ENCODE measurements at places on chromosomes 5 and 9. TPM values are rescaled to one million over a fixed set of nuclear protein-coding genes. Genes with fewer than 3 reads are reported as not detected.

Gene ABO
- not detected for total RNA-seq

Gene MARCHF11
- not detected for total RNA-seq

Gene RASEF
- total RNA-seq = under 0.01 TPM

Gene CDC14B
- 1.7 TPM for total RNA-seq

Gene PCDH1
- total RNA-seq = 155 TPM

Gene GDNF
- not detected for total RNA-seq

Gene CRHBP
- total RNA-seq = not detected

Gene ADGRV1
- not detected for total RNA-seq

Gene UAP1L1
- total RNA-seq = 23.0 TPM

Gene CYFIP2
- 40.0 TPM for total RNA-seq

Gene TIMD4
- not detected for total RNA-seq

Gene MCC
- total RNA-seq = 23.8 TPM

Gene UBAP1
- 28.5 TPM for total RNA-seq

Gene CDX1
- not detected for total RNA-seq

Gene C7
- not detected for total RNA-seq

Gene ARHGEF37
- total RNA-seq = 3.3 TPM

Gene NR2F1-AS1
- total RNA-seq = 7.9 TPM

Gene SCGB3A2
- total RNA-seq = not detected

Gene HSD17B4
- total RNA-seq = 100 TPM

Gene LCN2
- total RNA-seq = not detected

Gene LMAN2
- 259 TPM for total RNA-seq

Gene CTNND2
- total RNA-seq = not detected

Gene ZNF484
- 5.1 TPM for total RNA-seq

Gene NIPAL4
- not detected for total RNA-seq

Gene ADAMTS19
- total RNA-seq = not detected

Gene GMCL2
- not detected for total RNA-seq

Gene PRDM9
- total RNA-seq = not detected

Gene OXCT1
- total RNA-seq = 23.7 TPM

Gene RHOBTB3
- 160 TPM for total RNA-seq

Gene SPACA9
- 1.4 TPM for total RNA-seq

Gene FSD1L
- total RNA-seq = 1.9 TPM

Gene ANGPTL2
- total RNA-seq = 14.1 TPM

Gene LRRTM2
- total RNA-seq = 0.47 TPM

Gene FOXD4L5
- not detected for total RNA-seq

Gene FBXW5
- total RNA-seq = 202 TPM

Gene VLDLR
- total RNA-seq = 1.4 TPM

Gene SPINK13
- not detected for total RNA-seq

Gene PCDHB10
- total RNA-seq = 0.59 TPM

Data from mammary microvascular endothelial cell (primary cell).